ENCODE measurements at places on chromosomes 1 and 21. TPM values are rescaled to one million over a fixed set of nuclear protein-coding genes. Genes with fewer than 3 reads are reported as not detected.

The AIRE gene
- not detected for total RNA-seq

The BACE2 gene
- total RNA-seq, result 618 TPM

The CCDC181 gene
- total RNA-seq, result not detected

The TNFRSF8 gene
- total RNA-seq, result 0.13 TPM

The TRNP1 gene
- 5.2 TPM for total RNA-seq

The FCAMR gene
- not detected for total RNA-seq

The PLEKHO1 gene
- 107 TPM for total RNA-seq

The KRTAP13-2 gene
- not detected for total RNA-seq

The NTNG1 gene
- 0.32 TPM for total RNA-seq

The WDR64 gene
- not detected for total RNA-seq

The PADI4 gene
- not detected for total RNA-seq

Data from bladder microvascular endothelial cell (primary cell).